ENCODE measurements at places on chromosomes 4 and X. TPM values are rescaled to one million over a fixed set of nuclear protein-coding genes. Genes with fewer than 3 reads are reported as not detected.
A peak's percentile ranks its signal among the peaks of the same experiment; 100 is the strongest.

- no peak for DNase-seq
Observed at GRCh38 chr4:21454201-21454600, 494.4 kb downstream of the KCNIP4 start.

- DNase-seq = no peak
Observed at GRCh38 chr4:3715061-3715854, 50.9 kb upstream of the ADRA2C start.

GRCh38 chrX:69372435-69372834 is 131.7 kb upstream of the NALF2 start:
- DNase-seq = no peak

CXCL9 gene
- total RNA-seq = not detected

MBTPS2 gene
- 9.2 TPM for total RNA-seq

DNA sequence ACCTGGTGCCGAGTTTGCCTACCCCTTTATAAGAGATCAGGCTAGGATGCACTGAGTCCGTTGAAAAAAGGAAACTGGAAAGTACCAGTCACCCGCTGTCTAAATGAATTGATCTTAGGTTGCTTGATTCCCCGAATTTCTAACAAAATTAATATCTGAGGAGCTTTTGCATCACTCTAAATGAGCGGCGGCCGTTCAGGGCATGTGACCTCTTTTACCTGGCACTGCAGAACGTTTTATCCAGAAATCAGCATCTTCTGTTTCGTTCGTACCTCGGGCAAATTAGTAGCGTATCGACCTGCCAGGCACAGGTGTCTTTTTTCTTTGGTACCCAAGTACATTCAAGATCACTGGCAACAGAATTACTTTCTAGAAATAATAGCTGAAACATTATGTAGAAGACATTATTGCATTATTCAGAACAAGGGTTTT is 876 bp downstream of the KLHL2 start:
- peak; percentile 52 for DNase-seq

DNA sequence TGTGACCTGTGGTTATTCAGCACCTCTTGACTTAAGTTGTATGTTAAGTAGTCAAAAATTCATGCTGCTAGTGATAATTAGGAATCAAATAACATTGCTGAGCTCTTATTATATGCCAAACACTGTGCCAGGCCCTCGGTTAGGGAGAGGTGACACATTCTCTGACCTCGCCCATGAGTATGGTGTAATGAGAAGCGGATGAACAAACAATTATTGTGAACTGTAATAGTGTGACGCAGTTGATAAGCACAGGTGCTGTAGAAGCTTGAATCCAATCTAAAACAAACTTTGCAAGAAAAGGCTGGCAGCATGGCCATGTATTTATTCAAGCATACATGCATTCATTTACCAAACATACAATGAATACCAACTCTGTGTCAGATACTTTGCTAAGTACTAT is 303.5 kb upstream of the HS3ST1 start:
- no peak for DNase-seq

DNA sequence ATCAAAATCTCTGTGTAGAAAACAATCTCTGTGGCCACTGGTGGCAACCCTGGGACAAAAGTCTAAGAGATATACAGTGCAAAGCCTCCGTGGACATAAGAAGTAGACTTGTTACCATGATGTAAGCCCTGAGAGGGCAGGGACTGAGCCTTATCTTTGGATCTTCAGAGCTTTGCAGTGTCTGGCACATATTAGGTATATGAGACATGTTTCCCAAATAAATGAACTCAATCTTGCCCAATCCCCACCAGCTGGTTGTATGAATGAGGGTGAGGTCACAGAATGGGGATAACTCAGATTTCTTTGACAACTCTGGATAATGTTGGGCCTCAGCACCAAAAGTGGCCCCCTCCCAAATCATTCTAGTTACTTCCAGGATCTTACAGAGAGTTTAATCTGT is 511.4 kb upstream of the DIPK2B start:
- peak; percentile 84 for DNase-seq

DNA sequence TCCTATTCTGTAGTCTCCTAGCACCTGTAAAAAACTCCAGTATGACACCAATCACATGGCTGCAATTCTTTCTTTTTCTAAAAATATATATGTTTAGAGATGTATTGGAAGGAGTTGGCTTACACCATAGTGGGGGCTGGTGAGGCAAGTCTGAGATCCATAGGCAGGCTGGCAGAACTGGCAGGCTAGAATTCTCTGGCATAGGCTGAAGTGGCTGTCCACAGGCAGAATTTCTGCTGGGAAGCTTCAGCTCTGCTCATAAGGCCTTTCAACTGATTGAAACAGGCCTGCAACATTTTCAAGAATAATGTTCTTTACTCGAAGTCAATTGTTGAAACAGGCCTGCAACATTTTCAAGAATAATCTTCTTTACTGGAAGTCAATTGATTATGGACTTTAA is 37.0 kb downstream of the FGF2 start:
- no peak for DNase-seq

DNA sequence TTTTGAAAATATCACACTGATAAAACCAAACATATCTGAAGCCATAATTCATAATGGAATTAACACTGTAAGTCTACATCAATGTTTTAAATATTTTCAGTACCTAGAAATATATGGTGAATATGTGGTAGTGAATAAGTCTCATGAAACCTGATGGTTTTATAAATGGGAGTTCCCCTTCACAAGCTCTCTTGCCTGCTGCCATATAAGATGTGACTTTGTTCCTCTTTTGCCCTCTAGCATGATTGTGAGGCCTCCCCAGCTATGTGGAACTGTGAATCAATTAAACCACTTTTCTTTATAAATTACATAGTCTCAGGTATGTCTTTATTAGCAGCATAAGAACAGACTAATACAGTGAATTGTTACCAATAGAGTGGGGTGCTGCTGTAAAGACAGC is 536.8 kb upstream of the GALNT7 start:
- no peak for DNase-seq

GRCh38 chr4:111618908-111619307 is 526.3 kb upstream of the FAM241A start:
- DNase-seq = no peak

FGFR3 gene
- total RNA-seq = 0.97 TPM

GPC3 gene
- not detected for total RNA-seq

CT45A2 gene
- not detected for total RNA-seq

DNA sequence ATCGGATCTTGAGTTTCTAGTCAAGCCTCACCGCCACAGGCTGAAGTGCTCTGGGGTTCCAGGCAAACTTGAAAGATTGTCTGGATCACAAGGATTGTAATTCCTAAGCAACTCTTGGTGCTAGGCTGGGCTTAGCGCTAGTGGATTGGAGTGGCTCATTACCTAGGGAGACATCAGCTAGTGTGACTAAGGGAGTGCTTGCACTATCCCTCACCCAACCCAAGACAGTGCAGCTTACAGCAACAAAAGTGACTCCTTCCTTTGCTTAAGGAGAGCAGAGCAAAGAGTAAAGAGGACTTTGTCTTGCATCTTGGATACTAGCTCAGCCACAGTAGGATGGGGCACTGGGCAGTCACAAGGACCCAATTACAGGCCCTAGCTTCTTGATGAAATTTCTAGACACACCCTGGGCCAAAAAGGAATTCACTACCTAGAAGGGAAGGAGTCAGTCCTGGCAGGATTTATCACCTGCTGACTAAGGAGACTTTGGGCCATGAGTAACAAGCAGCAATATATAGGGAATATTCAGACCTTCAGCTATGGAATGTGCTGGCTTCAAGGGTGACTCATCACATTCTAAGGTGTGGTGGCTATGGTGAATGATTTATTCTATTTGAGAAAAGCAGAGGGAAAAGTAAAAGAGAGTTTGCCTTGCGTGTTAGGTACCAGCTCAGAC is 1212.4 kb downstream of the PCDH18 start:
- no peak for DNase-seq

HPGD gene
- not detected for total RNA-seq

RBM46 gene
- total RNA-seq = not detected

GRCh38 chr4:177480795-177481194 is 38.6 kb upstream of the AGA start:
- DNase-seq = peak; percentile 51
